Vein endothelial cell (primary cell): ENCODE measurements at places on chromosomes 12 and 14. TPM values are rescaled to one million over a fixed set of nuclear protein-coding genes. Genes with fewer than 3 reads are reported as not detected.

Gene TMEM121
- 5.6 and 6.2 TPM in 2 replicates for total RNA-seq

Gene TEX22
- total RNA-seq: 0.10 TPM in 1 of 2 replicates, not detected in the other

Gene HVCN1
- 1.6 and 2.9 TPM in 2 replicates for total RNA-seq

Gene COX8C
- not detected in 2 replicates for total RNA-seq

Gene ANHX
- total RNA-seq: not detected in 2 replicates

Gene HPD
- total RNA-seq: not detected in 2 replicates

Gene HOXC11
- under 0.01 TPM in 1 of 2 replicates, not detected in the other for total RNA-seq

Gene NANOG
- total RNA-seq: not detected in 2 replicates

Gene CCER1
- not detected in 2 replicates for total RNA-seq

Gene ABCD2
- not detected in 2 replicates for total RNA-seq

Gene ELK3
- 80.7 and 118 TPM in 2 replicates for total RNA-seq

Gene BICDL1
- not detected in 2 replicates for total RNA-seq

Gene CLEC1B
- not detected in 2 replicates for total RNA-seq

Gene TMEM179
- 0.65 TPM in 1 of 2 replicates, not detected in the other for total RNA-seq

Gene HOTAIR
- total RNA-seq: under 0.01 TPM in 1 of 2 replicates, not detected in the other

Gene ALX1
- 0.65 and 0.67 TPM in 2 replicates for total RNA-seq

Gene CIROP
- total RNA-seq: not detected in 2 replicates

Gene ITGA7
- total RNA-seq: 0.48 TPM in 1 of 2 replicates, not detected in the other

Gene ETFBKMT
- total RNA-seq: 2.3 and 2.4 TPM in 2 replicates

Gene GPR84
- 0.38 TPM in 1 of 2 replicates, not detected in the other for total RNA-seq

Gene FAM90A1
- total RNA-seq: not detected in 2 replicates

Gene VWF
- total RNA-seq: 1,356 and 2,070 TPM in 2 replicates

Gene SERPINA10
- not detected in 2 replicates for total RNA-seq

Gene PLEKHD1
- total RNA-seq: not detected in 2 replicates

Gene KRT6B
- not detected in 2 replicates for total RNA-seq

Gene EFCAB11
- 2.9 and 3.9 TPM in 2 replicates for total RNA-seq

Gene LRTM2
- 0.10 TPM in 1 of 2 replicates, not detected in the other for total RNA-seq

Gene DEGS2
- under 0.01 and 0.10 TPM in 2 replicates for total RNA-seq

Gene CBLN3
- total RNA-seq: 1.2 and 1.3 TPM in 2 replicates
